ELF-1 (cell line): ENCODE measurements at places on chromosomes 5 and 9.

GRCh38 chr5:36680066-36680465, 73.7 kb downstream of the SLC1A3 start:
- DNase-seq: no peak

GRCh38 chr9:34987160-34987901, 2.2 kb upstream of the DNAJB5 start:
- no peak for DNase-seq

GRCh38 chr9:128117613-128118471, 9.7 kb downstream of the PTGES2 start:
- DNase-seq: peak; percentile 99

- no peak for DNase-seq
These were observed 9.8 kb downstream of the PDLIM4 start for GRCh38 chr5:132267166-132267739.

DNA sequence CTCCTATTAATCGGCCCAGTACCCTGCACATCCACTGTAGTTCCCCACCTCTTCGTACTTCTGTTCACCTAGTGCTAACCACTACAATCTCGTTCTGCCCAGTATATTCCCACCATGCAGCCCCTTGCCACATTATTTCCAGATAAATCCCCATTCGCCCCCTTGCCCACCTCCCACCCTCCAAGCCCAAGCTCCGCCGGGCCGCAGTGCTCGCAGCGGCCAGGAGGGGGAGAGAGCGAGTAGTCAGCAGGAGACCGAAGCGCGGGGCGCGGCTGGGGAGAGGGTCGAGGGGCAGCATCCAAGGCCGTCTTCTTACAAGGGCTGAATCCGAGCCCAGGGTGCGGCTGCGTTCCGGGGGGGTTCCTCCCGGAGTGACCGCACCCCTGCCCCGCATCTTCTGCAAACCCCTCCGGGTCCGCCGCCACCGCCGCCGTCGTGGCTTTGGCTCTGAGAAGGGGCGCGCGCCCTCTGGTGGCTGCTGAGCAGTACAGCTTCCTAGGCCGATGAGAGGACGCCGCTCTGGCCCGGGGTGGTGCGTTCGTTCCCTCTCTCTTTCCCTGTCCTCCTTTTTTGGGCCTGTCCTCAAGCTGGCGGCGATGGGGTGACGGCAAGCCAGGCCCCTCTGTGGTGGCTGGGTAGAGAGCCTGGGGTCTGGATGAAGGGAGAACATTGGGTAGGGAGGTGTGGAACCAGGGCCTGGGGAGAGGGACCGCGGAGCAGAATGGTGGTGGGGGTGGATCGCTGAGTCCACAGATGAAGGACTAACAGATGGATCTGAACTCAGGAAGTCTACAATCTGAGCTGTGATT, 30.0 kb upstream of the PSD2 start:
- peak; percentile 92 for DNase-seq

DNA sequence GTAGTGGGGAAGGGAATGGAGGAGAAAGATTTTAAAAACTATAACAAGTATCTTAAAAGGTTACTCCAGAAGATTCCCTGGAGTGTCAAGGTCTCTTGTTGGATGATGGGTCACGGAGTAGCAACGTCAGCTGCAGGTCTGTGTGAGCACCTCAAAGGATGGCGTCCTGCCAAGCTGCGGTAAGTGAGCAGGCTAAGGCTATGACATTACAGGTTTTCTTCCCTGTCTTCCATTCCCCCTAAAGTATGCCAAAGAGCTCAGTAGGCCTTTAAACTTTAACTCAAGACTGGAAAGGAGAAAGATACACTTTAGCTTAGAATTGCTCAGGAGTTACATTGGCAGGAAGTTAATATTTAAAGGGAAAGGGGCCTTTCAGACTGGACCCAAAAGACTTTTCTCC, 17.5 kb downstream of the SPOCK1 start:
- DNase-seq: no peak

DNA sequence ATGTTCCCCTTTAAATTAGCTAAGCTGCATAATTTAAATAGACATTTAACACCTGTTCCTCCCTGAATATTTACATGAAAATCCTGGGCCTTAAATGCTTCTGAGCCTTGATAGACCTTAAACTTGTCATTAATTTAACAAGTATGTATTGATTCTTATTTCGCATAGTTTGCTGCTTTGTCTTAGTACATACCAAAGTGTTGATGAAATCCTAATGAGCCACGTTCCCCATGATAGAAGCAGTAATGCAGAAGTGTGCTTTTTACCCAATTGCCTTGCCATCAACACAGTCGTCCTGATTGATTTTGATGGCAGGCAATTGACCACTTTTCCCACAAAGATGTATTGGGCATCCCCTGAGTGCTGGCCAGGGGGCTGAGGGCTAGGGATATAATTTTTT, 213.5 kb downstream of the SGCD start:
- no peak for DNase-seq

DNA sequence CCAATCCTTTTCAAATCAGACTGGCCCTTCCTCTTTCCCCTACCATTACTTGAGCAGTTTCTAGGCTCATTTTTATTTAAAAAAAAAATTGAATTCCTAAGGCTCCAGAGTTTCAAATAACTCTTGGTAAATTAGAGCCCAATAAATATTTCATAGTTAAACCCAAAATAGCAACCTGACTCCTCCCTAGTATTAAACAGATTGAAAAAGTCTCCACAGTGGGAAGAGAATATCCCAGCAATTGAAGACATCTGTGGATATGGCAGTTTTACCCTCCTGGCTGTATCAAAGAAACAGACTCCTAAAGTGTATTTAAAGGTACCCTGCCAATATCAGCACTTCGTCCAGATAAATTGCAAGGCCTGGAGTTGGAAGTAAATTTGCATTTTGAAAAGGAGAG, 52.7 kb upstream of the GDNF start:
- DNase-seq: no peak

DNA sequence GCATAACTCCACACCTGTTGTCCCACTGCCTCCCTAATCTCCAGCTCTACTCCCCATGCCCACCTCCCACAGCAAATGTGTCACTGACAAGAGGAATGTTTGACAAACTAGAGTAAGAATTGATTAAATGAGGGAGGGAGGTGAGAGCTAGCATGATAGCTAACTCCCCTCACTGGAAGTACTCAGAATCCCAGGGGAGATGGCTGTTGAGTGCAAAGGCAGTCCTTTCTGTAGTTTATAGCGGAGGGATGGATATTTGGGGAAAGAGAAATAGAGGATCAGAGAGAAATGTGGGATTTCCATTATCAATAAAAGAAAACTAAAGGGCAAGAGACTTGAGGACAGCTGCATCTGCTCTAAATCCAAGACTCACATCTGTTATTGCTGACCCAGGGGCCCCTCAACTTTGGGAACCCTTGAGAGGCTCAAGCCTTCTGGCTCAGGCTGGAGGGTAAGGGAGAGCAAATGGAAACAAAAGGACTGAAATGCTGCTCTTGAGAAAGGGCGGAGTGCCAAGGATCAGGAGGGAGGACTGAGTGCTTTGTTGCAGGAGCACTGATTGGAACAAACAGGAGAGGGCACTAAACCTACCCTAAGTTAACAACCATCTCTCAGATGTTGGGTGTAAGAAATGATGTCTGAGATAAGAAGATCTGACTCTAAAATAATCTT, 372.1 kb downstream of the NTRK2 start:
- DNase-seq: no peak

DNA sequence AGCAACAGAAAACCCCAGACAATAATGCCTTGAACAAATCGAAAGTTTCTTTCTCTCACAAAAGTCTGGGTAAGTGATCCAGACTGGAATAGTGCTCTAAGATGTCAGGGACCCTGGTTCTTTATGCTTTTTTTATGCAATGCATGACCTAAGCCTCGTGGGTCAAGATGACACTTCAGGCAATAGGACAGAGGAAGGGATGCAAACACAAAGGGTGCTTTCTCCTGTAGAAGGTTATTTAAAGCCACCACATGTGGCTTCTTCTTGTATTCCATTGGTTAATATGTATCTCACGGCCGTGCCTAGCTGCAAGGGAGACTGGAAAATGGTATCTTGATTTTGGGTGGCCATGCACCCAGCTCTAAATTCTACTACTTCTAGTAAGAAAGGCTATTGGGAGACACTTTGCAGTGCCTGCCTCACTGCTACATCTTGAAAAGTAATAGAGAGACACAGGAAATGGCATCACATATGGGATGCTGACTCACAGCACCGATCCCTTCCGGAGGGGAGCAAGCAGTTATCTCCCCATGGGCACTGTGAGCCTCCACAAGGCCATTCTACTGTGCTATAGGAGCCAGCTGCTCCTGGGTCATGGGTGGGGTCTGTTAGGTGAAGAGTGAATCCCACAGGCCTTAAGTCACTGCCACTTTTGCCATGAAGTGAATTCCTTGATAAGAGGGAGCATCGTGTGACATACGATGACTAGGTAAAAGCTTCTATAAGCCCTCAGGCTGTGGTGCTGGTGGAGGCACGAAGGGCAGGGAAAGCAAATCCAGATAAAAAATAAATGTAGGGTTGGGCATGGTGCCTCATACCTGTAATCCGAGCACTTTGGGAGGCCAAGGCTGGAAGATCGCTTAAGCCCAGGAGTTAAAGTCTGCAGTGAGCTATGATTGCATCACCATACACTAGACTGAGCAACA, 32.5 kb upstream of the RAB14 start:
- DNase-seq: no peak
